ENCODE measurements at places on chromosomes 12 and 14. TPM values are rescaled to one million over a fixed set of nuclear protein-coding genes. Genes with fewer than 3 reads are reported as not detected.

- no peak for DNase-seq
These were observed 48.0 kb downstream of the ETNK1 start for GRCh38 chr12:22672951-22673350.

DNA sequence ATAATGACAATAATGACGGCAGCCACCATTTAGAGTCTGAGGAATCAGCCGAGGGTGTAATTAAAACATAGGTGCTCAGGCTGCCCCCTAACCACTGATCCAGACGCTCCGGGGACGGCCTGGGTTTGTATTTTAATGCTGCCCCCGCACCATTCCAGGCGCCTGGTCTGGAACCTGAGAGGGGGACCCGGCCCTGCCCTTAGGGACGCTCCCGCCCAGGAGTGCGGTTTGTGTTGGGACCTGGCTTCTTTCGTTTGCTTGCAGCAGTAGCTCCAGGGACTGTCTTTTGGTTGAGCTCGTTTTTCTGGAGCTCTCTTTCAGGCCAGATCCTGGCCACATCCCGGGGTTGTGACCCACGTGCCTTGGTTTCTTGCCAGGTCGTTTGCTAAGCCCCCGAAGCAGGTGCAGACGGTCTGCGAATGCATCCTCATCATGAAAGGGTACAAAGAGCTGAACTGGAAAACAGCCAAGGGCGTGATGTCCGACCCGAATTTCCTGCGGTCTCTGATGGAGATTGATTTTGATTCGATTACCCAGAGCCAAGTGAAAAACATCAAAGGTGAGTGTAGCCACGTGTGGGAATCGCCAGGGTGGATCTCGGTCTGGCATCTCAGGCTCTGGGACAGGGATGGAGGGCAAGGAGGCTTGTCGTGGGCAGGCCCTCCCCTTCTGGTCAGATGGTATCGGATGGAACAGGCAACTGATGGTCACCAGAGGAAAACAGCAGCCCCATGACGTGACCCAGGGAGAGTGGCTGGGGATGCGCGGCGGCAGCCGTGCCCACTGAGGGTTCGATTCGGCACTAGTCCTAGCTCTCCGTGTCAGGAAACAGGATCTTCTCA, 63.5 kb downstream of the CCDC92 start:
- peak; percentile 8 for DNase-seq

DNA sequence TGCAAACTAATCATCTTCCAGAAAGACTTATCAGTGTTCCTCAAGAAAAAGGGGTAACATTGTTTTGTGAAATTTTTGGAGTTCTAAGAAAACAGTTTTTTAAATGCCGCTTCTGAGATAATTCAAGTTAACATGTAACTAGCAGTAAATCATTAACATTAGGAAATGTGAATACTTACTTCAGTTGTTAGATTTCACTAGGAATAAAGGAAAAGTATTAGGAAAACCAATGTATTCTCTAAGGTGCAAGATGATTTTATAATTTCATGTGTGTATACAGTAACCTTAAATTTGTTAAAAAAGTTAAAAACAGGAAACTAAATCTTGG, 36.8 kb downstream of the PAPOLA start:
- DNase-seq: no peak

DNA sequence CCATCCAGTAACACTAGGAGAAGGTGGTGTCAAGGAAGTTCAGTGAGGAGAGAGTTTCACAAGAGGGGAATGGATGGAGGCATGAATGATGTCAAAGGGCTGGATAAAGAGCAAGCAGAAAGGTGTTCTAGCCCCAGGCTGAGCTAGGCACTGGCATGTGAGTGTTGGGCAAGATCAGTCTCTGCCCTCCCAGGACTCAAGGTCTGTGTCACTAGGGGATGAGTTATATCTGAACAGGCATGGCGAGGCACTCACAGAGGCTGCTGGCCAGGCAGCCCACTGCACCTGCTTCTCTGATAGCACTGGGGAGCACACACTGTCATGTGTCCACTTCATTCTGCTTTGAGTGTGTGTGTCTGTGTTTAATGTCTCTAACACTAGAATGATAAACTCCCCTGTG, 903.8 kb downstream of the BCL11B start:
- DNase-seq: no peak

- DNase-seq: no peak
These were observed 1.5 kb upstream of the GYS2 start for GRCh38 chr12:21606175-21606574.

DNA sequence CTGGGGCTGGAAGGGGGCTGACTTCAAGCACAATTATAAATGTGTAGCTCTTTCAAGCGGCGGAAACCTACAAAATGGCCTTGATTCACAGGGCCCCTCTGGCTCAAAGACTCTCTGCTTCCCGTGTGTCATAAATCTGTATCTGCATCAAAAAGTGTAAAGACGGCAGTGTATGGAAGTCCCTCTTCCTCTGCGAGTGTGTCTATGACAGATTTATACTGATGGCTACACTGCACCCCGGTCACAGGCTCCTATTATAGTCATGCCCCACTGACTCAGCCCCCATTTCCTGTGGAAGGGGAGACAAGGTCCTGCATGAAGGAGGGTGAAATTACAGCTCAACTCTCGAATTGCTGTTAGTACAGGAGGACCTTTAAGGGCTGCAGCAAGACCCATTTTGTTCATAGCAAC, 68.6 kb downstream of the HMGA2 start:
- DNase-seq: no peak

DNA sequence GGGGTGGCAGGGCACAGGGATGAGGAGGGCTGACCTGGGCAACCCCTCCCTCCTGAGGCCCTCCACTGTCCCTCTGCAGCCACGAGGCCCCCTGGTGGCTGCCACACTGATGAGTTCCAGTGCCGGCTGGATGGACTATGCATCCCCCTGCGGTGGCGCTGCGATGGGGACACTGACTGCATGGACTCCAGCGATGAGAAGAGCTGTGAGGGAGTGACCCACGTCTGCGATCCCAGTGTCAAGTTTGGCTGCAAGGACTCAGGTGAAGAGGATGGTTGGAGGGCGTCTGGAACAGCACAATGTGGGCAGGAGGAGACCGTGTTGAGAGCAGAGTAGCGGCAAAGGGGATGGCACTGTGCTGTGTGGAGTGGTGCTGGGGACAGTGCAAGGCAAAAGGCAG, 25.7 kb upstream of the LRP1-AS start:
- DNase-seq: no peak

GRCh38 chr12:107306141-107306659, 212.9 kb upstream of the CRY1 start:
- DNase-seq: no peak

SERPINA9 gene
- total RNA-seq: not detected

SLC17A8 gene
- 0.80 TPM for total RNA-seq

JPH4 gene
- total RNA-seq: not detected

KCNJ8 gene
- total RNA-seq: not detected

GZMB gene
- total RNA-seq: not detected

Data from G401 (cell line).